Stimulated activated CD8-positive, alpha-beta memory T cell treated with anti-CD3 and anti-CD28 coated beads, Interleukin-15, amount 100 ng/mL, for 1 hour (primary cell): ENCODE measurements at places on chromosomes 6 and 20.

DNA sequence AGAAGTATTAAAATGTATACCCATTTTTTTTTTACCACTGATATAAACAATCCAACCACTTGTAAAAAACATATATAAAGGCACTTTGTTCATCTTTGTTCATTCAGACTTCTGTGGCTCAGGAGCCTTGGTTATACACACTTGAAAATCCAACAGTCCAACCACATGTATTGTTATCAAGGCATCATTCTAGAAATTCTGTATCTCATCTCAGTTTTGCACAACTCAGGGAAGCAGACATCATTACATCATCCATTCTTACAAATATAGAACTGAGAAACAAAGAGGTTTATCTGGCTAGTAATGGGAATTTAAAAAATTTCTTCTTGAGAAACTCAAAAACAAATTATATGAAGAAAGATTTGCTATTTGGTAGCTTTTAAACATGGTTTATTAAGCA lies 88.1 kb downstream of the HMGCLL1 start:
- DNase-seq = no peak

- DNase-seq = no peak
Observed at GRCh38 chr6:151702851-151703658, 104.4 kb upstream of the ESR1 start.

DNA sequence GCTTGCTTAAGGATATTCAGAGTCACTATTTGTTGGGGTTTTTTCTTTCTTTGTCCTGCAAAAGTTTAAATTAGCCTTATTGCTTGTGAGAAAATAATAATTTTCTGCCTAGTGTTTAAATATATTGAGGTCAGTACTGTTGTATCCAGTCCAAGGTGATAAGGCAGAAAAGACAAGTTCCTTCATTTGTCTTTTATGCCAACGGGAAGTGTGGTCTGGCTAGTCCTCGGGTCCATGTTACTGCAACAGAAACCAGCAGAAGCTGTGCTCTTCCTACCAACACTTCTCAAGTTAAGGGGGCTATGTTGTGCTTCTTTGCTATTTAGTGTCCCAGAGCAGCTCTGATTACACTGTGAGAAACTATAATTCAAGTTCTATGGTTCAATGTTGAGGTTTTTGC lies 301.1 kb downstream of the TBC1D7 start:
- no peak for DNase-seq

DNA sequence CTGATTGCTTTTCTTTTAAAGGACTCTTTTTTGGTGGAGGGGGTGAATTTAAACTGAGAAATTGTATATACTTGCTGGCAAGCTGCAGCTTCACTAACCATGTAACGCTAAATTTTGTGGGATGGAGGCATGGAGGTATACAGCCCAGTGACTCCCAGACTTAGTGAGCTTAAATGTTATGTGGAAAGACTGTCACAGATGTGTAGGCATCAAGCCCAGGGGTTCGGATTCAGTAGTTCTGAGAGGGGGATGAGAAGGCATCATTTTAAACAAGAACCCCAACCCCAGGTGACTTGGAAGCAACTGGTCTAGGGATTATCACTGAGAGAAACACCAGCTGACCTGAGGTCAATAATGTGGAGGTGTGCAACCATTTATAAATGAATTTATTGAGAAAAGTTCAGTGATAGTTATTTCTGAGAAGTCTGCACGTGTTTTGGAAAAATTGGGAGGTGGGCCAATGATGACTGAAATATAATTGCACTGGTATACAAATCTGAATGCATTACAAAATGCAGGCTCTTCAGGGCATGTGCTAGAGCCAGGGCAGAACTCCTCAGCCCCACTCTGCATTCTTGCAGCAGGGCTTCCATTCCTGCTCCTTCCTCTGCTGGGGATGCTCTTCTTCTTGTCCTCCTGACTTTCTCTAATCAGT lies 26.9 kb downstream of the RFPL4B start:
- DNase-seq = no peak

DNA sequence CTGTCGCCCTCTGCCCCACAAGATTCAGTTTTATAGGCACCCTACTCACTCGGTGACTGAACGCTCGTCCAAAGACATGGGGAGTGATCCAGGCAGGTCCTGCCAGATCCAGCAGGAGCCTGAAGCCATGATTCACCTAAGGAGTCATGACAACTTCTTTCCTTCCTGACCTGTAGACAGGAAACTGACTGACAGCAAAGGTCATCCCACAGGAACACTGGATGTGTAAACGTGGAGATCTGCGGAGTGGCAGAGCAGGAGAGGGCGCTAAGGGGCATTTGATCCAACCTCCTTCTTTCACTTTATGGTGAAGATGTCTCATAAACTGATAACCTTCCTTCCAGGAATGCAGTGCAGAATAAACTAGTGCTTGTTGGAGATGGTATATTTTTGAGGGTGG lies 192.2 kb downstream of the GJA10 start:
- DNase-seq = no peak

DNA sequence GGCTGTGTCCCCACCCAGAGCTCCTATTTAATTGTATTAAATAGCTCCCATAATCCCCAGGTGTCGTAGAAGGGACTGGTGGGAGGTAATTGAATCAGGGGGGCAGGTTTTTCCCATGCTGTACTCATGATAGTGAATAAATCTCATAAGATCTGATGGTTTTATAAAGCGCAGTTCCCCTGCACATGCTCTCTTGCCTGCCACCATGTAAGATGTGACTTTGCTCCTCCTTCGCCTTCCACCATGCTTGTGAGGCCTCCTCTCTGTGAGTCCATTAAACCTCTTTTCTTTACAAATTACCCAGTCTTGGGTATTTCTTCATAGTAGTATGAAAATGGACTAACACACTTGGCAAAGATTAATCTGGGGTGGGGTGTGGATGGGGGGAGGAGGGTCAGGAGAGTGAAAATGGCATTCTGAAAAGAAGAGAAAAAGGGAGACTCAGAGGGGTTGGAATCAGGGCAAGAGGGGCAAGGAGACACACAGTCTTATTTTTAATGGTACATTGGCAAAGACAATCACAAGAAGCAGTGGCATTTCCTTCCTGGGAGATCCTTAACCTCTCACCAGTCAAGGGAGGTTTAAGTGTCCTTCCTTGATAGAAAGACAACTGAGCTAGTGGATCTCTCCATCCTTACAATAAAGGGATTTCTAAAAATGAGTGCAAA lies 37.5 kb upstream of the NOX3 start:
- no peak for DNase-seq

DNA sequence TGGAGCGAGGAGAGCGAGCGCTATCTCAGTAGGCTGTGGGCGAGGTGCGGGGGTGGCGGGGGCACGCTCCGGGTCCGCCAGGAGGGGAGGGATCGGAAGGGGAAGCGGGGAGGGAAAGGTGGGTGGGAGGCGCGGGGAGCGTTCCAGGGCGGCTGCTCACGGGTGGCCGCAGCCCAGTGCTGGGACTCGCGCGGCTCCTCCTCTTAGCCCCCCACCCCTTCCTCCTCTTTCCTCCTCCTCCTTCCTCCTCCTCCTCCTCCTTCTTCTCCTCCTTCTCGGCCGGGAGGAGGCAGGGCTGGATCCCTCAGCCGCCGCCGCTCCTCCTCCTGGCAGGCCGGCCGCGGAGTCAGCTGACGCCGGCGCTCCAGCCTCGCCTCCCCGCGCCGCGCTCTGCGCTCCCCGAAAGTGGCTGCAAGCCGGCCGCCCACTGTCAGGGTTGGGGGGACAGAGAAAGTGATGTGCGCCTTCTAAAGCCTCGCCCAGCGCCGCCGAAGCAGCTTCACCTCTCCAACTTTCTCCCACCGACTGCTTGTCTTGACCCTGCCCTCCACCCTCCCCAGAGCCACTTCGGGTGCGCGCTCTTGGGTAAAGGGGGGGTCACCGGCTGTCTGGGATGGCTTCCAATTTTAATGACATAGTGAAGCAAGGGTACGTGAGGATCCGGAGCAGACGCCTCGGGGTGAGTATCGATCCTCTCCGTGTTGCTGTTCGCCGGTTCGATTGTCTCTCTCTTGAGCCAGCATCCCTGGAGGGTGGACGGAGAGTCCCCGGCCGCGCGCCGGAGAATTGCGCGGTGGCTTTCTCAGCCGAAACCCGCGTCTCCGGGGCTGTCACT lies at the start of gene DOK5:
TSS of gene DOK5 (plus strand) at position 260 of the 835 bp plus-strand sequence. CDS start at position 614, 354 bp downstream.
- DNase-seq = no peak

DNA sequence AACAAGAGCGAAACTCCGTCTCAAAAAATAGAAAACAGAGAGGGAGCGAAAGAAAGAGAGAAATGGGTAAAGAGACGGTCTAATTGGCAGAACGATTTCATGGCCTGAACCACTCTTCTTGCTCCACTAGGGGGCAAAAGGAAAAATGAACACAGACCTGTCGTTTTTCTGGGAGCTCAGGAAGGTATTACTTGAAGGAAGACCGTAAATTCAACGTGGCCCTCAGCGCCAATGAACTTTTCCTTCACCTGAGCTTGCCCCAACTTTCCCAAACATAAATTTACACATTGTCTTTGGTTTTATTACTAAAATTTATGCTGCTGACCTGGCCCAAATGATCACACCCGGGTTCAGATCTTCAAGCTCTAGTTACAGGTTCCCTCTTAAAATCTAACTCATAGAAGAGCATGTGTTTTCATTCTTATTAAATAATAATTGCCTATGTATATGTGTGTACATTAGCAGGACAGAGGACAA lies 67.3 kb downstream of the ATP9A start:
- no peak for DNase-seq

DNA sequence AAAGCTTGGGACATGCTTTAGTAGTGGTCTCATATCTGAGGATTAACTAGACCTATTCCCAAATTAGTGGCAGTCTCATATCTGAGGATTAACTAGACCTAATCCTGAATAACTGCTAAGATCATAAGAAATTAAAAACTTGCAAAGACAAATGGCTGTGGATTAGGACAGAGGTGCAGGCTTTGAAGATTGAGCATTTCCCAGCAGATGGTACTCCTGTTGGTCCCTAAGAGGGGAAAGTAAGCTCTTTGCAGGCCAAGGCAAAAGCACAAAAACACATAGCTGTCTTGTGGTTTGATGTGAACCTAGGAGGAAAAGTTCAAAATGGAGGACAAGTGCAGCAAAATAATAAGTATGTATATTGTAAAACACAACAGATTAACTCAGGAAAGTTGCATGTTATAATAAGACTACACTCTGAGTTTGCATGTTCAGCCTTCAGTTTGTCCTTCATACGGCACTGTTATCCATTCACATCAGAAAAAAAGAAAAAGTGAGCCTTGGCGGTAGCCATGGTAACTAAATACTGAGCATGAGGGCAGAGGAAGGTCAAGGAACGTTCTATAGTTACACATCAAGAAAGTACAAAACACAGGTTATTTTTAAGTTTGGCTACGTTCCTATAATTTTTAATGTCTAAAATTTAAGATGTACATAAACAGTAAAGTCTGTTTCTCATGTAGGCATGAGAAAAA lies 62.8 kb downstream of the FILIP1 start:
- DNase-seq = no peak

DNA sequence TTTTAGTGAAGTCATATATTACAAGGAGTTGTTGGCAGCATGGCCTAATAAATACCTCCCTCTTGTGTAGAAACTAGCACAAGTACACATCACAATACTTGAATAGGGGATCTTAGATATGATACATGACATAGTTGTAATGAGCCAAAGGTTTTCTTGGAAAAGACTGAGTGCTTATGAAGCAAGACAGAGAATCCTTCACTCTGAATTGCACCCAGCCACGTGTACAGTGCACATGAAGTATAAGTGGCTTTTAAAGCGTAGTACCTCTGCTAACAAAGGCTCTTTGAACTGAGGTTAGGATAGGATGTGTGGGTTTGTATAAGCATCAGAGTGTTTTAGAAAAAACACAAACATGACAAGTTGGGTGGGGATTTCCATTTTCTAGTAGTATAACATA lies 145.5 kb upstream of the STMND1 start:
- DNase-seq = no peak

DNA sequence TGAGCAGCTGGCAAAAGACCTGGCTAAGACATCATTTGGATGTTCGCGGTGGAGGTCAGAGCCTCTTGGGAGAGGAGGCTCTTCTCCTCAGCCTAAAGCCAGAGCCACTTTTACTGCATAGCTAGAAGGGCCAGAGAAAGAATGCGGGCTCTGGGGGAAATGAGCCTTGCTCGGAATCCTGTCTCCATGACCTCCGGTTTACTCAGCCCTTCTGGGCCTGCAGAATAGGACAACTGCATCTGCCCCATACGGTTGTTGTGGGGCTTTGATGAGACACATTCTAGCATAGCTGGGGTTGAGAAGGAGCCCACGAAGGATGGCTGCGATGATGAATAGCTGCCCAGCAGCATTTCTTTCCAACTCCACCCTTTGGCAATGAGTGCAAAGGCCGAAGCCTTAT lies 115.0 kb upstream of the SLC22A23 start:
- DNase-seq = no peak

GRCh38 chr6:132365281-132365907 lies 35.9 kb downstream of the MOXD1 start:
- no peak for DNase-seq

DNA sequence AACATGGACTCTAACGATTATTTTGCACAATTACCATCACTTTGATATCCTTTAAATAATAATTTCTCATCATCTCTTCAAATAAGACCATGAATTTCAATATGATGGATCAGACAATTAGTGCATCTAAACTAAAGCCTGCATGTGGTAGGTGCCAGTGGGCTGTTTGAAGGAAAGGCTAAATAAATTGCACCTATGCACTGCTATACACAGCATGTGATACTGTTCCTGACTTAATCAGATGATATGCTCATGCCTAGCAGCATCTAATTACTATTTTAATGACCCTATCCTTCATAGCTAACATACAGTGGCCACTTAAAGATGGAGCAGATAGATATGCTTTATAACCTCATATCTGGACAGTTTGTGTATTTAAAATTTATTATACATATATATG lies 731.6 kb upstream of the MANEA start:
- no peak for DNase-seq
